ENCODE measurements at places on chromosomes 2 and 18.
A peak's percentile ranks its signal among the peaks of the same experiment; 100 is the strongest.

DNA sequence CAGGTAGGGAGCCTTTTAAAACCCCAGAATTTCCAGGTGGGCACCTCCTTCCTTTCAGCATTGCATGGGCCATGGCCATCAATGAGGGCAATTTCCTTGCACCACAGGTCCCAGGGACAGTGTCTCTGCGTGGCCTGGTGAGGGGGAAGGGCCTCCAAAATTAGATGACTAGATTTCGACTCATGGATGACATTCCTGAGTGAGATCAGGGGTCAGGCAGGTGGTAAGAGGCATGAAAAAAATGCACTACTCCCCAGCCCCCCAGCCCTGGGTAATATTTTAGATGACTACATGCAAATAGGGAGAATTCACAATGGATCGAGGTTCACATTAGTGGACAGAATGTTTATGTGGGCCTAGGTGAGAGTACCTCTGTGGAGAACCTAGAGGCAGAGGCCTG lies 19.0 kb upstream of the IGFBP5 start:
- DNase-seq: no peak

- DNase-seq: no peak
Observed at GRCh38 chr2:190553254-190553653, 18.7 kb upstream of the NEMP2 start.

DNA sequence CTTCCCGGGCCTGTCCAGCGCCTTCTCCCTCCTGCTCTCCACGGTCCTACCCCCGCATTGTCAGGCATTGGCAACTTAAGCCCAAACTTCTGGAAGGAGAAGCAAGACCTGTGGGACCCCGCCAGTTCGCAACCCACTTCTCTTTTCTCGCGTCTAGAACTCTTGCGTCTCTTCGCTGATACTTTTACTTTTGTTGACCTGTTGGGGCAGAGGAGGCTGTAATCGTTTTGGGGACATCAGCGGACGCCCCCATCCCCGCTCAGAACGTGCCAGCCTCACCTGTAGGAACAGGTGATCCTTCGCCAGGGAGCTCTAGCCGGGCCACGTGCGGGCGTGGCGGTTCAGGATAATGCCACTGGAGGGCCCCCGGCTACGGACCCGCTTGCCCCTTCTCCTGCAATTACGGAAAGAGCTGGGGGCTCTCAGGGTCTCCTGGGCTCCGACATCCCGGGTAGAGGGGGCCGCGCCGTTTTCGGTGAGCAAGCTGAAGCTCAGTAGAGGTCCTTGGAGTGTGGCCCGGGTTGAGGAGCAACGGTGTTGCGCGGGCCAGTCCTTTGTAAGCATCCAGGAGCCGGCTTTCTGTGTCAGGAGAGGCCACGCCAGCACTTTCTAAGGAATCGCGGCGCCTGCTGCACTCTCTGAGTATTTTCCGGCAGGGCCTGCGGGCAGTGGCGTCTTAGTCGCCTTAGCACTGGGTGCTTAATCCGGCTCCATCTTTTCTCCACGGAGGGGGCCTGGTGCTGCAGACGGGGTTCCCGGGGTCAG lies 1.6 kb downstream of the MTCL1 start:
- DNase-seq: peak; percentile 45

DNA sequence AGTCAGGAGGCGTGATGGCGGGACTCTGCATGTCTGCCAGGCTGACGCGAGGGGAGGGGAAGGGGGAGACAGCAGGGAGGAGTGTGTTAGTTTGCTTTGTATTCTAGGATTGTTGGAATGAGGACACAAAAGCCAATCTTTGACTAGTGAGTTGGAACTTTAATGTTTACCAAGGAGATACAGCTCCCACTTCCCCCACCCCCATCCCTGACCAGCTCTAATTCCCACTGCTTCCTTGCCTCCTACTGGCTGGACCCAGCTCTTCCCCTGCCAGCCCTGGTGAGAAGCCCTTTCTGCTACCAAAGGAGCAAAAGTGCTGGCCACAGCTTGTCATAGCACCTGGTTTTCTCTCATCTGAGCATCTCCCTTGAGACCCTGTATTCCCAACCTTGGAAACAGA lies 84.5 kb downstream of the CELF4 start:
- no peak for DNase-seq

GRCh38 chr2:39252888-39253518 lies 9.2 kb upstream of the CDKL4 start:
- no peak for DNase-seq

DNA sequence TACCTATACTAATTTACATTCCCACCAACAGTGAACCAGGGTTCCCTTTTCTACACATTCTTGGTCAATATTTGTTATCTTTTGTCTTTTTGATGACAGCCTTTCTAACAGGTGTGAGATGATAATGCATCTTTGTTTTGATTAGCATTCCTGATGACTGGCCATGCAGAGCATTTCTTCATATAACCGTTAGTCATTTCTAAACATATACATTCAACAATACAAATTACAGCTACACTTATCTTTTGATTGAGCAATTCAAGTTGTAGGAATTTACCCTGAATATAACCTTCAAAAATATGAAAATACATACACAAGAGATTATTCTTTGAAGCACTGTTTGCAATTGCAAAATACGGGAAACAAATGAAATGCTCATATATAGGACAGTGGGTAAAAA lies 94.9 kb downstream of the TMEM131 start:
- DNase-seq: no peak

DNA sequence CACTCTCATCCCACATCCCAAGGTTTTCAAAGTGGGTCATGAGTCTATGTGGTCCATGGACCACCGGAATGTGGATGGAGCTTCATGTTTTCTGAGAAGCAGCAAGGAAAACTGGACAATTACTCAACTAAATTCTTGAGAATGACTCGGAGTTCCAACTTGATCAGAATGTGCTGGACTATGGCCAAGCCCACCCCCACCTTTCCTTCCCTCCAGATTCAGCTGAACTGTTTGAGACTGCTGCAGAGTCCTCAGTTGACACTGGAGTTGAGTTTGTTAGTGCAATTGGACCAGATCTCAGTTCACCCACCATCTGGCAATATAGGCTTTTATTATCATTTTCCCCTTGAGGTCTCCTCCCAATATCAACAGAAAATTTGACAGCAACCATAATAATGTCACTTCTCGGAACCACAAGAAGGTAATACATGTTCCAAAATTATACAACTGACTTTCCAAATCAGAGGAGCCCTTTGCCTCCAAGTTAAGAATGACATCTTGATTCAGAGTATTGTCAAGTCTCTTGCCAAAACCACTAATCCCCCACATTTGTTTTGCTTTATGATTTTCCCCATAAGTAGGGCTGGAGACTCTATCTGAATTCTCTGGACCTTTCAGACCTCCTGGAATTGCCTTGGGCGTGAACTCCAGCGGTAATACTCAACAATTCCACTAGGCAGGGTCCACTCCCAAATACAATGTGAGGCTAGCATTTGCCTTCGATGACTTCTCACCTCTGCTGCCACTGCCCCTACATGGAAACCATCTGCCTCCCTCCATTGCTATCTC lies 8.8 kb downstream of the COL4A4 start:
- no peak for DNase-seq

GRCh38 chr2:171522052-171522787 lies at the start of gene CYBRD1:
CYBRD1 (plus strand) TSS chr2:171522474; CDS start chr2:171522546, 72 bp downstream.
- no peak for DNase-seq

DNA sequence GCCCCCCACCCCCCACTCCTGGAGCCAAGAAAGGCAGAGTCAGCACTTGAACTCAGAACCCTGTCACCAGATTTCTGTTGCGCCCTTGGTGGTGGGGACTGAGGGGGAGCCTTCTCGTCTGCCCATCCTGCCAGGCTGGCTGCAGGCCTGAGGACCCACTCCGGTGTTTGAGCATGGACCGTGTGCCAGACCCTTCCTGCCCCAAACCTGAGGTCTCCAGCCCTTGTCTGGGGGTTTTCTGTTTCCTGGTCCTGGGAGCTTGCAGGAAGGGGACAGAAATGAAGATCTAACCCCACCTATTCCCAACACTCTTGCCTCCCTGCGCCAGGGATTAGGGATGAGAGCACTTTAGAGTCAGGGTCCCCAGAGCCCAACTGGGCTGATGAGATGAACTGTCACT lies 190.6 kb downstream of the HAUS1 start:
- no peak for DNase-seq

- DNase-seq: no peak
Observed at GRCh38 chr2:194380011-194380410, 1277.0 kb upstream of the SLC39A10 start.

GRCh38 chr2:65053199-65053598 lies 3.0 kb upstream of the CEP68 start:
- no peak for DNase-seq

- DNase-seq: no peak
Observed at GRCh38 chr18:48831802-48832201, 119.0 kb downstream of the SMAD7 start.

- DNase-seq: peak; percentile 87
Observed at GRCh38 chr2:207847807-207848544, 78.3 kb upstream of the FZD5 start.

DNA sequence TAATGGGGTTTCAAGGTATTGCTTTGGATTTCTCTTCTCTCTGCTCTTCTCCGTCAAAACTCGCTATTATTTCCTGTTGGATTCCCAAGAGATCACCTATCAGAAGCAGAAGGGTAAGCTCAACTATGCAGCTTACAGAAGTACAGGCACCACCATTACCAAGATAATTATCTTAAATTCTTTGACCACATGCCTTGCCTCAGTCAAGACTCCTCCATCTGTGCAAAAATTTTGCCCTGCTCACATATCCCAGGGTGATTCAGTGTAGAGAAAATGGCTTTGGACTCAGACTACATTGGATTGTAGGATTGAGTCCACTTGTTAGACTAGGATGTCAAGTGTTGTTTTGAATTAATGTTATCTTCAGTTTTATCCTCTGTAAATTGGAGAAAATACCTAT lies 698.7 kb downstream of the TDRD15 start:
- no peak for DNase-seq

DNA sequence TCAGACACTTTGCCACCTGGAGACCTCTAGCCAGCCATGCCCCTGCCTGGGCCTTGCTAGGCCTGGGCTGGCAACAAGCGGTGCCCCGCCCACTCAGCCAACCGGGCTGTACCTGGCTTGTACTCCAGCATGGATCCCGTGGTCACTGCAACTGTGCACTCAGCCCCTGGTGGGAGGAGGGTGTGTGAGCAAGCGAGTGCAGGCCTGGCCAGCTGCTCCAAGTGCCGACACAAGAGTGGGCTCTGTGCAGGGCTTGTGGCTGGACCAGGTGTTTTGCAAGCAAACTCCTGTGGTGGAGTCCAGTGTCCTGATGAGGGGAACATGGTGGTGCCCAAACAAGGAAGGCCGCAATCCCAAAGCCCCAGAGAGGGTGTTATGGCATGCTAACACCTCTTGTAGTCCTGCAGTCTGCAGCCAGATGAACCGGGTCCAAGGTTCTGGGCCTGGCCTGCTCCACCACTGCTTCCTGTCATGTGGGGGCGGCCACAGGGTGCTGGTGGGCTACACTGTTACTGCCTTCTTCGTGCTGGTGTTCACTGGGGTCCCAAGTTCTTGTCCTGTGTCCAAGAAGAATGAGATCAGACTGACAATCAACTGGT lies 60.1 kb upstream of the CD28 start:
- no peak for DNase-seq

GRCh38 chr2:17959833-17960232 lies 81.4 kb downstream of the KCNS3 start:
- DNase-seq: no peak

DNA sequence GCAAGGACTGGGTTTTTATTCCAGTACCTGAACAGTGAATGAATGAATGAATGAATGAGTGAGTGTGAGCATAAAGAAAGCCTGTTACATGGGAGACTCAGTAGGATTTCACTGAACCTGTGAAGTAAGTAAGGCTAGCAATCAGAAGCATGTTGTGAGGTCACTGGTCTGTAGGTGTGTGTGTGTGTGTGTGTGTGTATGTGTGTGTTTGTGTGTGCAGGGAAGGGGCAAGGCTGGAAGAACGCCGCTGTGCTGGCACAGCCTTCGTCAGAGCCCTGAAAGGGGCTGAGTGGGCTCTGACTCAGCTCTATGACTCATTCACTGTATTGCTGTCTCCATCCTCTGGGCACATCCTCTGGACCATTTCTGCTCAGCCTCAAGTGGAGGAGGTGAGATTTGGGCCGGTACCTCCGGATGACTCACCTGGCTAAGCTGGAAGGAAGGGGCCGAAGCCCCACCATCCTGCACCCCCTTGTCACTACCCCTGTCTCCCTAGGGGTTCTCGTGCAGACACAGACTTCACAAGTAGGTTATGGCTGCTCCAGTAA lies 51.4 kb upstream of the MRPL33 start:
- no peak for DNase-seq

DNA sequence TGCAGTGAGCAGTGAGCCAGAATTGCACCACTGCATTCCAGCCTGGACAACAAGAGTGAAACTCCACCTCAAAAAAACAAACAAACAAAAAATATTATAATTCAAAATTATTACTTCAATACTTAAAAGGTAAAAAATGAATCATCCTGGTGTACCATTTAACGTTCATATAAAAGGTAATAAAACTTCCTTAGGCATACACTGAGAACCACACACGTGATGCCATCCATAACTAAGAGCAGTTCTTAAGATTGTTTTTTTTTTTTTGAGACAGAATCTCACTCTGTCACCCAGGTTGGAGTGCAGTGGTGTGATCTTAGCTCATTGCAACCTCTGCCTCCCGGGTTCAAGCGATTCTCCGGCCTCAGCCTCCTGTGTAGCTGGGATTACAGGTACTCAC lies 29.4 kb downstream of the YWHAQ start:
- DNase-seq: no peak

DNA sequence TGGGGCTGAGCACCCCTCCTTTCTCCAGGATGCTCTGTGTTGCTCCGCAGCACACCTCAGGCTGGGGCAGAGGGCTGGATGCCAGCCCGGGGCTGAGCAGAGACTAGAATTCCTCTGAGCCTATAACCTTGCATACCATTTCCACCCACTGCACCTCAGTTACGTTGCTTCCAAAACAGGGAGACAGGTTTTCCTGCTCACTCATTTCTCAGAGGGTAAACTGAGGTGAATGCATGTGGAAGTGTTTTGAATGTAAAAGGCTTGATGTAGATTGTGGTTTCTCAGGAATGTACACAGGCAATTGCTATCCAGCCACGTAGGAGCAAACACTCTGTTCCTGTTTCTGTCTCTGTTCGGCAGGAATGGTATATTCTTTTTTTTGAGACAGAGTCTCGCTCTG lies 45.3 kb downstream of the EDAR start:
- no peak for DNase-seq

- DNase-seq: no peak
Observed at GRCh38 chr2:31317396-31317795, 83.4 kb downstream of the EHD3 start.

- DNase-seq: no peak
Observed at GRCh38 chr2:178589335-178589734, 109.1 kb downstream of the PLEKHA3 start.

- no peak for DNase-seq
Observed at GRCh38 chr2:19733951-19734425, 167.8 kb downstream of the TTC32 start.

DNA sequence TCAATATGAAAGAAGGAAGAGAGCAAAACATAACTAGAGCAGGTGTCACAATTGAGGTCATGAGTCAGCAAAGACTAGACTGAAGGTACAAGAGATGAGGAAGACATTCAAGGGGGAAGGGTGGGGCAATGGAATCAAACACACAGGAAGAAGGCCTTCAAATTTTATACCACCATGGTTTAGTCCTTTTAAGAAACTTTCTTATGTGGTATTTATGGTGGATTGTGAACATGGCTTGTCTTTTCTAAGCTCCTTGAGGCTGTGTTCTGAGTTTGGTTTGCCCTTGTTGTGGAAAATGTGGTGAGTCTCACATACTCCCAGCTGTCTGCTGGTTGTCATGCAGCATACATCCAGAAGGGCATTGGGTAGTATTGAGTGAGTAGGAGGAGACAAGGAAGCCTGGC lies 62.1 kb downstream of the NABP1 start:
- DNase-seq: no peak

Measured in NCI-H1105 treated with DMSO at 0.1 percent for 48 hours (cell line).